ENCODE measurements at places on chromosomes 12 and 14. TPM values are rescaled to one million over a fixed set of nuclear protein-coding genes. Genes with fewer than 3 reads are reported as not detected.

- DNase-seq: no peak
Measured at GRCh38 chr14:53367644-53368026, 214.5 kb upstream of the DDHD1 start.

DNA sequence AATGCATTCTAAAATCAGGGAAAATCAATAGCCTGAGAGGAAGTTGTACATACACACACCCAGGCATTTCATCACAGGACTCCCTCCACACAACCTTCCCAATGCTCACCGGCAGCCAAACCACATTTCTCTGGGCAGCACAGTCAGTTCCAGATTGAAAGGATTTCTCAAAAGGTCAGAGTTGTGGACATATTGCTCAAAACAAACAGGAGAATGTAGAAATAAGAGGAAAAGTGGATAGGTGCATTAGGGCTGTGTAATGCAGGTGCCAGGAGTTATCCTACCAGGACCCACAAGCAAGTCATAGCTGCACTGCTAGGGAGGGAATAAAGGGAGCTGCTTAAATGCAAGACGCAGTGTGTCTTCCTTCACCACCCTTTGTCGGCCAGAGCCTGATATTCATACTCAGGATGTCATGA is 62.9 kb downstream of the GCH1 start:
- no peak for DNase-seq

- no peak for DNase-seq
Measured at GRCh38 chr12:15044471-15044870, 71.6 kb downstream of the PDE6H start.

- no peak for DNase-seq
Measured at GRCh38 chr12:89825591-89826449, 117.2 kb upstream of the ATP2B1 start.

DNA sequence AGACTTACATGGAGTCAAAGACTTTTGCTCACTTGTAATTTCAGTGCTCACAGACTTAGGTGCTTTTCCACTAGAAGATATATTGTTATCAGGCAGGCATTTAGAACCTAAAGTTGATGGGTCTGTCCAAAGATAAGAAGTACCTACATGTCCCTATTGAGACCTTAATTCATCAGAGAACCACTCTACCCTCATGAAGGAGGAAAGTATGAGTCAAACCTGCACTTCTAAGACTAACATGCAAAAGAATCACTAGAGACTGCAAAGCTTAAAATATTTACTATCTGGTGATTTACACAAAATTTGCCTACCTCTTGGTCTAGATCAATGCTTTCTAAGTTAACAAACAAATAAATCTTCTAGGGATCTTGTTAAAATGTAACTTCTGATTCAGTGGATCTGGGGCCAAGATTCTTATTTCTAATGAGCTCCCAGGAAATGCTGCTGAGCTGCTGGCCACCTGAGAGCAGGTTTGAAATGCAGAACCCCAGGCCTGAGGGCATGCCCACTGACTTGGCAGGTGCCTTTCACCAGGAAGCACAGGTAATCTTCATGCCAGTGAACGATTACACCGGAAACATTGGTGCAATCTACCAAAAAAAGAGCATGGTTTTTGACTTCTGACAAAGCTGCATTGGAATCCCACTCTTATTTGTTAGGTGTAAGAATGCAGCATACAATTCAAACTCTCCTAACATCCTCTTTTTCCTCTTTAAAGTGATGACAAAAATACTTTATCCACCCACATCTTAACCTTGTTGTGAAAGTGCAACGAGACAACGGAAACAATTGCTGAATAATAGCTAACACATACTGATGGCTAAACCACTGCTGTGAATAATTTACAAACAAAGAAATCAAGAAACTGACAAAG is 214.2 kb downstream of the ADAMTS20 start:
- no peak for DNase-seq

Gene TAS2R10
- total RNA-seq: not detected

GRCh38 chr12:18882690-18883089 is 144.8 kb downstream of the CAPZA3 start:
- no peak for DNase-seq

DNA sequence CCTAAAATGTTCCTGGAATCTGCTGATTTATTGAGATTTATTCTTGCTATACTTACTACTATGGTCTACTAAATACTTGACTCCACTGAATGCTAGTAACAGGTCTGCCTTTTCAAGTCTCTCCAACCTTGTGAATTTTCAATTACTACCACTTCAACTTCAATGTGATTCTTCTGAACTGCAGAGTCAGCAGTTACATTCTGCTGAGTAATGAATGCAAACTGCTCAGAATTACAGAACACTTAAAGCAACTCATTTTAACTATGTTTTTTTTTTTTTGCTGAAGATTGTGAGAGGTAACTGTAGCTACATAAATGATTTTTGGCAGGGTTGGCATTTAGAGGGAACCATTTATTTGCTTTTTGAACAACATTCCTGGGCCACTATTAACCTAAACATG is 41.8 kb downstream of the ARF6 start:
- DNase-seq: no peak

GRCh38 chr12:104701301-104701700 is 244.6 kb downstream of the CHST11 start:
- DNase-seq: no peak

GRCh38 chr12:80313209-80313608 is 130.8 kb upstream of the PTPRQ start:
- no peak for DNase-seq

GRCh38 chr14:74014299-74014698 is 4.8 kb downstream of the ENTPD5 start:
- DNase-seq: no peak

GRCh38 chr14:79352076-79352630 is 859.2 kb downstream of the DIO2 start:
- no peak for DNase-seq

GRCh38 chr14:50397390-50398188 is 908 bp upstream of the CDKL1 start:
- no peak for DNase-seq

GRCh38 chr12:122421821-122422729 is at the start of gene CLIP1:
Gene CLIP1 (minus strand): TSS chr12:122422669. CDS start chr12:122380452, 42,217 bp downstream.
- DNase-seq: peak; percentile 45

- DNase-seq: no peak
Measured at GRCh38 chr12:52980096-52980649, 26.1 kb upstream of the EIF4B start.

- no peak for DNase-seq
Measured at GRCh38 chr14:37397941-37398215, 197.2 kb downstream of the FOXA1 start.

DNA sequence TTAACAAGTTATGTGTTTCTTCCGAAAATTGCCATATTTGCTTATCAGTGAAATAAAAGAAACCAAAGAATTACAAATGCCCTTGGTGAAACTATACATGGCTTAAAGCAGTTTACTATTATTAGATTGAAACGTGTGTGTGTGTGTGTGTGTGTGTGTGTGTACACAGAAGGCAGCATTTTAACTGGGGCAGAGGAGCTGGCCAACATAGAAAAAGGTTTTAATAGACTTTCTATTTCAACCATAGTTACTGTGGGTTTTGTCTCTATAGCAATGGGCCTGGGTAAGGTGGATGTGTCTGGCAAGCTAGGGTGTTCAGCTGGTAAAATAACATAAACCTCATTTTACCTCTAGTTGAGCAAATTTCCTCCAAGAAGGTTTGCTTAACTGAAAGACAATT is 6.5 kb downstream of the PRICKLE1 start:
- DNase-seq: no peak

- DNase-seq: no peak
Measured at GRCh38 chr12:131699434-131699833, 11.5 kb upstream of the SFSWAP start.

Gene VPS33A
- total RNA-seq: 12.0 TPM

Measured in CD4-positive, alpha-beta T cell (primary cell).